IPS DF 6.9 (cell line): ENCODE measurements at places on chromosomes 7 and 10.

GRCh38 chr7:128791121-128791971 lies at the start of gene CCDC136:
Gene CCDC136 (plus strand): TSS chr7:128791968. CDS start chr7:128792412, 444 bp downstream.
- no peak for DNase-seq

DNA sequence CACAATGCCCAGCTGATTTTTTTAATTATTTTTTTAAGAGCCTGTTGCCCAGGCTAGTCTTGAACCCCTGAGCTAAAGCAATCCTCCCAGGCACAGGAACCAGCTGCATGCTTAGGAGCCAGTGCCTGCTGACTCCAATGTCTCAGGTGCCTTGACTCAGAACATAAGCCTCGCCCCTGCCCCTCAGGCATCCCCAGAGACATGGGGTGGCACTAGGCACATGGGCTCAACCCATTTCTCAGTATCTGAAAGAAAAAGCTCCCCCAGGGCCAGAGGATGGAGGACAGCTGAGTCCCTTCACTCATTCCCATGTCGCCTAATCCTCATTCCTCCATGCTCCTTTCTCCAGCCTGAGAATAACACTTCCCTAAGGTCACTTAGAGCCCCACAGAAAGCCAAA lies 39.1 kb downstream of the KCNH2 start:
- DNase-seq, result no peak

DNA sequence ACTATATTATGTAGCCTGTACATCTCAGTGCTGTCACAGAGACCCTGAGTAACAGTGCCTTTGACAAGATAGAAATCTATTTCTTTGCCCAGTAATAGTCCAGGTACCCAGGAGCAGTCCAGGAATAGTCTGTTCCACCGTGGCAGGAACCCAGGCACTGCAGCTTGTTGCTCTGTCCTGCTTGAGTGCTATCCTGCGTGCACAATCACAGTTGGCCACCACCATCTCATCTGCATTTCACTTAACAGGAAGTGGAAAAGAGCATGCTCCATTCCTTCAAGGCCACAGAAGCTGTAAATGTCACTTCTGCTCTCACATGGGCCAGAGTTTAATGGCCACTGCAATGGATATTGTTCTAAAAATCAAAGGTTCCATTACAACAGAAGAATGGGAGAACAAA lies 61.5 kb upstream of the PRR15 start:
- no peak for DNase-seq

DNA sequence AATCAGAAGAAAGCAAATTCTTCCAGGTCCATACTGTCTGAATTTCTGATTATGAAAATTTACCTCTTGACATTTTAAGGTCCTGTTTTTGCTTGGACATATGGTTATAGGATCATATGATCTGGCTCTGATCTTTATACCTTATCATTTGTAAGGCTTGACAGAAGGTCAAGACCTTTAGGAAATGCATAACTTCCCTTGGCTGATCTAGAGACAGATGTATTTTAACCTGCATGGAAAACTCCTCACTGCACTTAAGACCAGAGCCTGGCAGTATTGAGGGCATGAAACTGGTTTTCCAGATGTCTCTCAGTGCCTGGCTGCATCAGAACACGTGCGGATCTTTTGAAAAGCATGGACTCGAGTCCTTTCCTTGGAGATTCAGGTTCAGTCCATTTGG lies 55.9 kb downstream of the TRRAP start:
- no peak for DNase-seq

DNA sequence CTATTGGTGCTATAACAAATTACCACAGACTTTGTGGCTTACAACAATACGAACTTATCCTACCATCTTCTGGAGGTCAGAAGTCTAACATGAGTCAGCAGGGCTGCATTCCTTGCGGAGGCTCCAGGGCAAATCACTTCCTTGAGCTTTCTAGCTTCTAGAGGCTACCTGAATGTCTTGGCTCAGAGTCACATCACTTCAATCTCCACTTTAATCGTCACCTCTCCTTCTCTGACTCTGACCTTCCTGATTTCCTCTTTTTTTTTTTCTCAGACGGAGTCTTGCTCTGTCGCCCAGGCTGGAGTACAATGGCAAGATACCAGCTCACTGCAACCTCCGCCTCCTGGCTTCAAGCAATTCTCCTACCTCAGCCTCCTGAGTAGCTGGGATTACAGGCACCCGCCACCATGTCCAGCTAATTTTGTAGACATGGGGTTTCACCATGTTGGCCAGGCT lies 44.6 kb upstream of the ANAPC16 start:
- peak; percentile 1 for DNase-seq

DNA sequence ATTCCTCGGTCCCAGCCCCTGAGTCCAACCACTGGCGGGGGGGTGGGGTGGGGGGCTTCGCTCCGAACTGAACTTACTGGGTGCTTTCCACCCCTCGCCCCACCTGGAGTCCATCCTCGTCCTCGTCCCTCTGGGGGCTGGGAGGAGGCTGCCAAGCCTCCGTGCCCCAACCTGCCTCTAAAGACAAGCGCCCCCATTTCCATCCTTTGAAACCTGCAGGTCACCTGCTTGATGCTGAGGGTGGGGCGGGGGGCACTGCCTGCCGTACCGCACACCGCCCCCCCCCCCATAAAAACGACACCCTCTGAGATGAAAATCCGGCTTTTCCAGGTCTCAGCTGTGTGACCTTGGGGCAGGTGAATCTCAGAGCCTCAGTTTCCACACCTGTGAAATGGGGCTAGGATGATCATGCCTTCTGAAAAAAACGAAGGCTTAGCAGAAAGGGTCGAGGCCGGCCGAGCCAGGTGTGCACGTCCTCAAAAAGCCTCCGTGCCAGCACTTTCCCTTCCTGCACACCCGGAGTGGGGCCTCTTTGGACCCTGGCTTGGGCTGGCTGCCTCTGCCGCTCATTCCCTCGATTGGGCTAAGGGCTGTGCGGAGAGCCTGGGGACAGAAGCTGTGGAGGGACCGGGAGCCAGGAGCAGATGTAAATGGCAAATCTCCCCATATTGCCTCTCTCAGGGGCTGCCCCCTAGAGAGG lies 967 bp downstream of the ELFN1 start:
- no peak for DNase-seq

DNA sequence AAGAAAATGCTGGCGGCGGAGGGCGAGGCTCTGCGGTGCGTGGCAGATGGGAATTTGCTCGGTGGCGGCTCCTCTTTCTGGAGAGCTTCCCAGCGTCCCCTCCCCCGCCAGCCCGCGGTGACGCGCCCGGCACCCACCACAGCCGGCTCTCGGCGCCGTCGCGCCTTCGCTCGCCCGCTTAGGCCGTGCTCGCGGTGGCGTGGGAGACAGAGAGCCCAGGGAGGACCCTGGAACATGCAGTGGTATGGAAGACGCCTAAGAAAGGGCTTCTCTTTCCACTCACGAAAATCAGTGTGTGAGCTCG lies 576 bp upstream of the CSGALNACT2 start:
- DNase-seq, result no peak

DNA sequence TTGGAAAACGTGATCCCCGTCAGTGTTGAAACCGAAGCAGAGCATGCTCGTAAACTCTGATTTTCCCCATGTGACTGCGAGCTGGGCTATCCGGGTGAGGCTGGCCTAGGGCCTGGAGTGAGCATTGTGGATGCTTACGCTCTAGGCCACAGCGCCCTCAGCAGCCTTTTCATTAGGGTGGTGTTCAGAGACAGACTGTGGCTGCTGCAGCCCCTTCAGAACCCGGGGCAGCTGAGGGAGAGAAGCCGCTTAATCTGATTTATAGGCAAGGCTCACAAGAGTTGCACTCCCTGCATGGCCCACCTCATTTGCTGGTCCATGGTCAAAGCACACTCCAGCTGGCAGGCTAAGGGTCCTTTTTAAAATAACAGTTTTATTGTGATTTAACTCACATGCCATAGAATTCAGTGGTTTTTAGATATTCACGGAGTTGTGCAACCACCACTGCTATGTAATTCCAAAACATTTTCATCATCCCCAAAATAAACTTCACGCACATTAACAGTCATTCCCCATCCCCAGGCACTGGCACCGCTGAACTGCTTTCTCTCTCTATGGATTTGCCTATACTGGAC lies 72.5 kb downstream of the SYPL1 start:
- no peak for DNase-seq

DNA sequence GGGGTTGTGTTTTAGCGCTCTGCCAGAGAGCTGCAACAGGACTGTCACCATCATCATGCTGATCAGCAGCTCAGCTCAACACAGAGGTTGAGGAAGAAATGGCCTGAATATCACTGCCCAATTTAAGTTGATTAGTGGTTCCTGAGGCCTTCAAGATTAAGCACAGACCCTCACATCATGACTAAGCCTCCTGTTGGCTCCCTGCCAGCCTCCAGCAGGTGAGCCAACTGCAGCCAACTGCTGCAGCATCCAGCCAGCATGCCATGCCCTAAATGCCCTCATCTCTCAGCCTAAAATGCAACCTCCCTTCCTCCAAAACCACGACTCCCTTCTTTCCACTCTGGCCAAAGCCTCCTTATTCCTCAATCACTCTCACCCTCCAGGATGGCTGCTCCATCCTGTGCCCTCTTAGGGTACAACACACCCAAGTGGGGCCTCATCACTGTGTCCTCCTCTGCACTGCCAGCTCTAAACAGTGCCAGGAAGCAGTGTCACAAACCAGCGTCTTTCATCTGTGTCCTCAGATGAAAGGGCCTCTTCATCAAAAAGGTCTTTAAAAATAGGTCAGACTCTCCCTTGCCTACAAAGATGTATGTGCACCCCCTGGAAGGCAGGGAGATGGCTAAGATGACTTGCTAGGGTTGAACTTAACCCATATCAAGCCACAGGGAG lies 259.3 kb downstream of the ZEB1 start:
- DNase-seq, result no peak

- no peak for DNase-seq
Observed at GRCh38 chr7:60017-60675, 132.2 kb upstream of the FAM20C start.

DNA sequence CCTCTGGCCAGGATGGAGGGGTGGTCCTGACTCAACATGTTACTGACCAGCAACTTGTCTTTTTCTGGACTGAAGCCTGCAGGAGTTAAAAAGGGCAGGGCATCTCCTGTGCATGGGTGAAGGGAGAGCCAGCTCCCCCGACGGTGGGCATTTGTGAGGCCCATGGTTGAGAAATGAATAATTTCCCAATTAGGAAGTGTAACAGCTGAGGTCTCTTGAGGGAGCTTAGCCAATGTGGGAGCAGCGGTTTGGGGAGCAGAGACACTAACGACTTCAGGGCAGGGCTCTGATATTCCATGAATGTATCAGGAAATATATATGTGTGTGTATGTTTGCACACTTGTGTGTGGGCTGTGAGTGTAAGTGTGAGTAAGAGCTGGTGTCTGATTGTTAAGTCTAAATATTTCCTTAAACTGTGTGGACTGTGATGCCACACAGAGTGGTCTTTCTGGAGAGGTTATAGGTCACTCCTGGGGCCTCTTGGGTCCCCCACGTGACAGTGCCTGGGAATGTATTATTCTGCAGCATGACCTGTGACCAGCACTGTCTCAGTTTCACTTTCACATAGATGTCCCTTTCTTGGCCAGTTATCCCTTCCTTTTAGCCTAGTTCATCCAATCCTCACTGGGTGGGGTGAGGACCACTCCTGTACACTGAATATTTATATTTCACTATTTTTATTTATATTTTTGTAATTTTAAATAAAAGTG lies 6.0 kb downstream of the PLAU start:
- no peak for DNase-seq

- DNase-seq, result no peak
Observed at GRCh38 chr7:44081266-44081748, 1.0 kb downstream of the POLM start.

DNA sequence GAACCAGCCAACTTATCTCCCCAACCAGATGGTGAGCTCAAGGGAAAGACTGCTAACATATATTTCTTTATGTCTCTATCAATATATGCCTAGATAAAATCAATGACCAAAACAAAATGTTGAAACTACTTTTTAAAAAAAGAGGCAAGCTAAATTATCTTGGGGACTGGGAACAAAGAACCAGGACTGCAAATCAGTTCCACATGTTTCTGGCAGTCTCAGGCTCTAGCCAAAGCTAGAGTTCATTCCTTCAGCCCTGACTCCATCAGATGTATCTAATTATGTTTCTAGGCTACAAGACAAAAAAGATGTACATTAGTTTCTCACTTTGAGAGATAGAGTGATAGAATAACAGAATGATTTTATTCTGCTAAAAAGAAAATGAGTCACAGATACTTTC lies 1290.3 kb upstream of the SORCS1 start:
- DNase-seq, result no peak

GRCh38 chr7:54898659-54899340 lies 120.0 kb upstream of the EGFR start:
- no peak for DNase-seq

DNA sequence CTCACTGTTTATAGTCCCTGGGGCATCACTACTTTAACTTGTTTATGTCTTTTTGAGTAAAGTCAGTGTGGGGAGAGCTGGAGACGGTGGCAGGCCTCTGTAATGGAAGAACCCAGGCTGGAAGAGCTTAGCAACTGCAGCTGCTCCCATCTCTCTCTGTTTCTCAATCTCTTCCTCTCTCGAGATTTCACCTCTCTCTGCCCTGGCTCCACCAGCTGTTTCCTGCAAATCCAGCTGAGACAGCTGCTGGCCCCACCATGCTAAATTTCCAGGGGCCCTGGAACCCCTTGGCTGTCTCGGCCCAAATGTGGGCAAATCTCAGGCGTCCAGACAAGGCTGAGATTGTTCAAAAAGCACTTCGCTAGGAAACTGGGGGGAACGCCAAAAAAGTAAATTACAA lies 25.8 kb upstream of the SLF2 start:
- no peak for DNase-seq

GRCh38 chr7:153430931-153431330 lies 621.3 kb upstream of the DPP6 start:
- DNase-seq, result peak; percentile 18

DNA sequence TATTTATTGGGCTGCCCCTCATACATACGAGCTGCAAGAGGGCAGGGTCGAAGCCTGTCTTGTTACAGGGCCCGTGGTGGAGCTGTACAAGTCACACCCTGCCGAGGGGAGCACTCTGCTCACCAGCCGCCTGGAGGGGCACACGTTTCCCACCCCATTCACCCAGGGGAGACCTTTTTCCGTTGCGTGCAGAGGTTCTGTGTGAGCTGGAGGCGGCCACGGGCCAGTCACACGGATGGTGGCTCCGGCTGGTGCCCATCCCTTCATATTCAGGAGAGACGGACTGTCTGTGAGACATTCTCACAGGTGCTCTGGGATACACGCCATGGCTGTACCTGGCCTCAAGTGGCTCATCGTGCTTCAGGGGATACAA lies 47.9 kb upstream of the FAM20C start:
- no peak for DNase-seq

DNA sequence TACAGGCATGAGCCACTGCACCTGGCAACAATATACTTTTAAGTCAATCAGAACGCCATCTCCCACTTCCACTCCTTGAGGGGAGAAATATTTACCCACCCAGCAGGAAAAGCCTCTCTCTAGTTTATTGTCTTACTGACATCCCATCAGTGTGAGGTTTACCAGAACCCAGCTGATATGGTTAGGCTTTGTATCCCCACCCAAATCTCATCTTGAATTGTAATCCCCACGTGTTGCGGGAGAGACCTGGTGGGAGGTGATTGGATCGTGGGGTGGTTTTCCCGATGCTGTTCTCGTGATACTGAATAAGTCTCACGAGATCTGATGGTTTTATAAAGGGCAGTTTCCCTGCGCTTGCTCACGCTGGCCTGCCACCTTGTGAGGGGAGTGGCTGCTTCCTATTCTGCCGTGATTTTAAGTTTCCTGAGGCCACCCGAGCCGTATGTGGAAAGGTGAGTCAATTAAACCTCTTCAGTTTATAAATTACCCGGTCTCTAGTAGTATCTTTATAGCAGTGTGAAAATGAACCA lies 37.5 kb upstream of the TPK1 start:
- DNase-seq, result no peak
